Stimulated activated CD8-positive, alpha-beta memory T cell treated with anti-CD3 and anti-CD28 coated beads, Interleukin-12 subunit alpha, Interleukin-12 subunit beta, amount 100 ng/mL, for 1 hour (primary cell): ENCODE measurements at places on chromosomes 3 and 15.

- no peak for DNase-seq
These were observed 77.3 kb downstream of the CPN2 start for GRCh38 chr3:194273743-194274310.

DNA sequence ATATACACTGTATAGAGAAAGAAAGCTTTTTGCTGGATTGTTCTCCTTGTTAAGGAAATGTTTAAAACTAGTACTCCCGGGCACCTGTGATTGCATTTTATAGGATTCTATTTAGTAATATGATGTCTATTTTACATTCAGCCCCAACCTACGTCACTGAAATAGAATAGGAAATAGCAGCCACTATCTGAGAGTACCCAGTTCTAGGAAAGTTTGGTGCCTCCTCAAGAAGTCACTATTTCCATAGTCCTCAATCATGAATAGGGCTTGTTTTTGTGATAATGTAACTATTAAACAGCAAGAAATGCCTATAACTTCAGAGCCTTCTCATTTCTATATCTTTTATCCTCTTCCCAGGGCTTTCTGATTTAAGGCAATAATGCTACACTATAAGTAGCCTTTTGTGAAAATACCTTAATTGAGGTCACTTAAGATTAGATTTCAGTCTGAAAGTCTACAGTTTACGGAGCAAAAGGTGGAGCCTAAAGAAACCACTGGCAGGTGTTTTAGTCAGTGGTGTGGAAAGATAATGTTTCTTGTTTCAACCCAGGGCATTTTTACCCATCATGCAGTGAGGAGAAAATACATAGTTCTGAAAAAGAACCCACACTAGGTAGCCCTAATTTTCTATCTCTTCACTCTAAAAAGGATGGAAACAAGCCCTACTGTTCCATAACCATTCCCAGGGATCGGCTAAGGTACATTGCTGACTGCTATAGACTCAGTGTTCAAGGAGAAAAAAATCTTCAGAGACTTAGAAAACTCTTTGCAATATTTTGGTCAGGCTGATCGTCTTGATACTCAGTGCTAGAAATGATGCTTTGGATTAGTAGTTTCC is 38.7 kb downstream of the TIGIT start:
- no peak for DNase-seq

DNA sequence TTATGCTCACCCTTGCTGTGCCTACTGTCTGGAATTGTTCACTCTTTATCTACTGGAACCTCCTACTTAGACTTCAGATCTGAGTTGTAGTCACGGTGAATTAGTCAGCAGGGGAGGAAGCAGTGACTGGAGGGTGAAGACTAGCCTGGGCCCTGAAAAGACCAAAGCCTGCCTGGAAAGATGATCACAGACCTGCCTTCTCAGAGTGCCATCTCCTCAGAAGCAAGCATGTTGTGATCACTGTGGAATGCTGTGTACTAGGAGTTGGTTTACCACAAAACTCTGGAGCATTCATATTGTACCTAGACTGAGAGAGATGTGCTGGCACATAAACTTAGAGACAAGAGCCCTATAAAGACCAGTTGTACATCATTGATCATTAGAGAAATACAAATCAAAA is 100.7 kb upstream of the SCN10A start:
- DNase-seq = no peak

DNA sequence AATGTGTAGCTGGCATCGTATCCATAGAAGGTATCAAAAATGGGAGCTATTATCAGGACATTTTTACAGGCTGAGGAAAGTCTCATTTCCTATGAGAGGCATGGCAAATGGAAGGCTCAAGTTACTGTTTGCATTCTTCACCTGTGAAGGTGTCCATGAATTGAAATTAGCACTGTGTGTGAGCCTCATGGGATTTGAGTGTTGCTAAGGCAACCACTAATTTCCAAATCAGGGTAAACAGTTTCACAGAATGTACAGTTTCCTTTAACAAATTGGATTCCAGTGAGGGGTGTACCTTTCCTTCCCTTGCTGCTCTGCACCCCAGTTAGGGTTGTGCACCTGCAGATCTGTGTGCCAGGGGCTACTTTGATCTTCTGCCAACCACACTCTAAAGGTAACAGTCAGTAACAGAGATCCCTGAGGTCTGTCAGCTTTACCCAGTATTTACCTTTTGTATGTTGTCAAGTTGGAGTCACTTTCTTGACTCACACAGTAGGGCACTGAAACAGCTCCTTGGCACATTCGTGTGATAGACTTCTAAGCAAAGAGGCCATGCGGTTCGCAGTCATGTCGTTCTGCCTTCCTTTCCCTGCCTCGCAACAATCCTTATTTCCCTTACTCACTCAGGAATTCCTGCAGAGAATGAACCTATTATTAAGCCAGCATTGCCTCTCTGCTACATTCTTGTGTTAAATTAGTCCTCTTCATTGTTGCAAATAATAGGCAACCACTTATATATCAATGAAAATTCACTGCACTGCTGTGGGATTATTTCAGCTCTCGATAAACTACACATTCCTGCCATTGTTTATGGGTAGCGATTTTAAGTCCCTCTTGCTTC is 129.8 kb upstream of the GBE1 start:
- no peak for DNase-seq

DNA sequence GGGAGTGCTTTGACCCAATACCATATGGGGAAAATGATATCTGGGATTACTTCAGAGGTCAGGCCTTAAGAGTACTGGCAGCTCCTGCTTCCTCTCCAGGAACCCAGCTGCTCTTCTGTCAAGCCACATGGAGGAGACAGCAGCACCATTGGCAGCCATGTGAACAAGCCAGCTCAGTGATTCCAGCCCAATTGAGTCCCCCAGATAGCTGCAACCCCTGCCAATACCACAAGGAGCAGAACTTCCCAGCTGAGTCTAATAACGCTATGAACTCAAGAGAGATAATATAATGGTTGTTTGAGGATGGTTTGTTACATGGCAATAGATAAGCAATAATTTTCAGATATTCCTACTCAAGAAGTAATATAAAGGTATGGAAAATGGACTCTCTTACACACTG is 126.8 kb upstream of the CPNE4 start:
- DNase-seq = no peak

DNA sequence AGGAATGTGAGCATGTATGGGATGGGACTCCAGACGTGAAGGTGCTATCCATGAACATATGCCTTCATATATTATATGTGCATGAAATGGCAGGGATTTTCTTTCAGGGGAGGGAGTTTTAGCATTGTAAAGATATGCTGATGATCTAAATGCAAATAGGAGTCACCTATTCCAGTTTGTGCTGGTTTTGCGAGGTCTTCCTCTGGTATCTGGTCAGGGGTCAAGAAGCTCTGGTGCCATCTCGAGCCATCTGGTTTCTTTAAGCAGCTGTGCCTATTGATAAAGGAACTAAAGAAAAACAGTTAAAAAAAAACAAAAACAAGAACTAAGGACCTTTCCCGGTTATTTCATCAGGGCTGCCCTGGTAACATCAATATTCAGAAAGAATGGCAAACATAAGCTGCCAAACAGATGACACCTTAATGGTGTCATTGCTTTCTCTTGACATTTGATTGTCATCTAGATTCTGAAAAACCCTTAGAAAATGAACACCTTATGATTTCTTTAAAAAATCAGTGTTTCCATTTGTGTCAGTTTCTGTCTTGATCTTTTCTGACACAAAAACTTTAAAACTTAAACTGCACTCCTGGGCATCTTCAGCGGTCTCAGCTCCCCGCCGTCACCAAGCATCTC is 22.7 kb downstream of the APH1B start:
- DNase-seq = no peak

DNA sequence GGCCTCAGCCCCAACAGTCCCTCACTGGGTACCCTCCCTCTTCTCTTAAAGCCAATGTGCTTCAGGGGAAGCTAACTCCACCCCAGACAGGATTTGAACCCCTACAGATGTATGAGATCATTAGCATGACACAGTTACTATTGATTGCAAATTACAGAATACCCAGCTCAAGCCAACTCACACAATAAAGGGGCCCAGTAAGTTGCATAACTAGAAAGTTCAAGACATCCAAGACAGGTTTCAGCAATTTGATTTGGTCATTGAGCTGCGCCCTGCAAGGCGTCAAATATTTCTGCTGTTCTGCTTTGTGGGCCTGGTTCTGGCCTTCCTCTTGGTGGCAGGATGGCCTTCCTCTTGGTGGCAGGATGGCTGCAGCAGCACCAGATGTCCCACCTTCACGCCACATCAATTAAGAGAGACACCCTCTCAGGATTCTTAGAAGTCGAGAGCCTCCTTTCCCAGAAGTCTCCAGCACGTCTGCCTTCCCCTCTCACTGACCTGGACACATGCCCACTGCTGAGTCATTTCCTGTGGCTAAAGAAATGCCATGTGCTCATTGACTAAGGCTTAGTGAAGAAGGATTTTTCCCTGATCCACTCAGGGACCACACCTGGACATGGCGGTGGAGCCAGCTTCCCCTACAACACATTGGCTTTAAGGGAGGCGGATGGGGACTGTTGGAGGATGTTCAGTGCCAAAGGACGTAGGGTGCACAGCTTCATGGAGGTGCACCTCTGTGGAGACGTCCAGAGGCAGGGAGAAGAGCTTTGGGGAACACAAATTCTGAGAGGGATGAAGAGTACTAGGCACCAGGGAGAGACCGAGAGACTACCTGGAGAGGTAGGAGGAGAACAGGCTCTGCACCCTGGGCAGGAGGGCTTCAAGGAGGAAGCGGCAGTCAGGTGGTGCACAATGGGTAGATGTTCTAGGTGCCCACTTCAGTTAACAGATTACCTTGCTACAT is 49.1 kb downstream of the DNASE1L3 start:
- DNase-seq = no peak

- no peak for DNase-seq
These were observed 25.6 kb upstream of the RHO start for GRCh38 chr3:129502641-129503408.

DNA sequence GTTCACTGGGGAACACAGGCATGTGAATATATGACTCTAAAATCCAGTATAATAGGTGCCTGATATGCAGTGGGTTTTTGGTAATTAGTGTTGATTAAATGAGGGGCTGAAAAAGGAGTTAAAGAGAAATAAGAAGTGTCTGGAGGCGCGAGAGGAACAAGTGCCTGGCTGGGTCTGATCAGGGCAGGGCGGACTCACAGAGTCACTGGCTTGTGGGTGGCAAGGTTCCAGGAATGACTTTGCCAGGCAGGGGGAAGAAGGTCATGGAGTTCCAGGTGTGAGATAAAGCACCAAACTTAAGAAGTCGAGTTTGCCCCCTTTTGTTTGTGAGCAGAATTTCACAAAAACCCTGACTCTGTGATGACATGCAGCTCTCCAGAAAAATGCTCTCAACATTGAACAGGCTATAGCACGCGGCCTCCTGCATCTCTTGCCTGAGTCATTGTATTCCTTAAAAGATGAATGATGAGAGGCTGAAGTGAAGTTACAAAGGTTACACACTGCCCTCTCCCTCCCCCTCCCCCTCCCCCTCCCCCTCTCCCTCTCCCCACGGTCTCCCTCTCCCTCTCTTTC is 63.0 kb upstream of the LMCD1 start:
- no peak for DNase-seq

DNA sequence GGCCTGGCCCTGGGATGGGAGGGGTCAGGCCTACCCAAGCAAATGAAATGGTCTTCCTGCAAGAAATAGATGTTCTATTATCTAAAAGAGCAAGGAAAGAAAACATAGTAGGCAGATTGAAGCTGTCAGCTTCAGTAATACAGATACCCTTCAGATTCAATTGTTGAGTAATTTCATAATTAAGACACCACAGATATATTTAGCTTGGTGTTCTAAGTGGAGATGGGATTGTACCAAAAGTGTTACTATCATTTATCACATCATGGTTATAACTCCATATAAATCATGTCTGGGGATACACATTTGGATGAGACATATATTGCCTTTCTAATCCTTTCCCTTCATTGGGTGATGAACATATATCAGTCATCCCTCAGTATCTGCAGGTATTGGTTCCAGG is 41.9 kb upstream of the FAH start:
- no peak for DNase-seq

DNA sequence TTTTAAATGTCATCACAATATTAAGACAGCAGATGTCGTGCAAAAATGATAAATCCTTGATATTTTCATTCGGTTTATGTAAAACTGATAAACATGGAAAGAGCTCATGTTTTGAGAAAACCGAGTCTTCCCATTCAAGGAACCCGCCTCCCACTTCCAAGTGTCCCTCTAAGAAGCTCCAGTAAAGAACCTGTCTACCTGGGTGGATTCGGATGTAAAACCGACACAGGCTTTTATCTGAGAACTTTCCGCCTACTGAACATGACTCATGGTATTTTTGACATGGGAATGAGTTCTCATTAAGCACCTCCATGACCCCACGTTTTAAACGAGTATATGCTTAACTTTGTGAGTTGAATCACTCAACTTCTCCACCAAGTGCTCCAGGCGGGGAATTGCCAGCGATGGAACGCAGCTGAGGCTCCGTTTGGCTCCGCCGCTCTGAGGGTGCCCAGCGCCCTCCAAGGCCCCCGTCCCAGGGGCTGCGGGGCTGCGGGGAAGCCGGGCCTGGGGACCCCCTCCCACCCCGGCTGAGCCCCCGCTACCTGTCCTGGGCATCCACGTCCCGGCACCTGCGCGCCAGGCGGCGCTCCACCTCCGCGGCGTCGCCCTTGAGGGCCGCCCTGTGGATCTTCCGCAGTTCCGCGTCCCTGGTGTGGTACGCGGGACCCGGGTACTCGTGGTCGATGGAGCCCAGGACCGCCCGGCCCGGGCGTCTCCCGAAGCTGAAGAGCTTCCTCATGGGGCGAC is 119.9 kb downstream of the LMLN start:
- DNase-seq = peak; percentile 3

DNA sequence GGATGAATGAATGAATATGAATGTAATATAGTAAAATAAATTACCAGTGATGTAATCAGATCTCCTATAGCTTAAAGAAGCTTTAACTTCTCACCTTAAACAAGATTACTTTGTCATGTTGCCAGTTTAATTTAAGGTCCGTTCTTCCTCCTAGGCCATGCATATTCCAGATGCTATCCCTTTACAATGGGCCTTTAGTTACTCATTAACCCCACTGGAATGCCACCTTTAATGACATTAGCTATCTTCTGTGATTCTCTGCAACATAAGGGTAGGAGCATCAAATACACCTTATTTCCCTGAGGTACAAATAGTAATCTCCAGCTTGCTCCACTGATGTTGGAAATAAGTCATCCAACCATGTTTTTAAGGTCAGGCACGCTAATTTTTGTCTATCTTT is 63.0 kb upstream of the TIMP4 start:
- DNase-seq = no peak

- no peak for DNase-seq
These were observed 78.9 kb upstream of the GSK3B start for GRCh38 chr3:120173056-120173675.

DNA sequence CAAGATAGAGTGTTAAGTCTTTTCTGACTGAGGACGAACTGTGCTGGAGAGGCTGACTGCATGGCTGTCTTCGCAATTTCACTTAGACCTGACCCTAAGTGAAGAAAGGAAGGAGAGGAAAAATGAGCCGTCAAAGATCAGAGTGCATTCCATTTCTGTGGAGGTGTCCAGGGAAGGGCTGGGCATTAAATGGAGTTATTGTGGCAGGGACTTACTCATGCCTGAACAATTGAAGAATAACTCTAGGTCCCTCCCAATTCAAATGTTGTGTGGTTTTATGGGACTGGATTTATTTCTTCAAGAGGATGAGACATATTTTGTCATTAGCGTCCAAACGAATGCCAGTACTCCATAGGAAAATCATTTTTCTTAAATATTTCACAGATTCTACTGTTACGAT is 187.3 kb upstream of the CFAP20DC start:
- DNase-seq = no peak
